ENCODE measurements at places on chromosomes 7 and 10.

- DNase-seq: no peak
Measured at GRCh38 chr10:25078658-25079431, 62.4 kb downstream of the THNSL1 start.

GRCh38 chr7:130401101-130401500 lies 20.8 kb downstream of the CPA1 start:
- no peak for DNase-seq

DNA sequence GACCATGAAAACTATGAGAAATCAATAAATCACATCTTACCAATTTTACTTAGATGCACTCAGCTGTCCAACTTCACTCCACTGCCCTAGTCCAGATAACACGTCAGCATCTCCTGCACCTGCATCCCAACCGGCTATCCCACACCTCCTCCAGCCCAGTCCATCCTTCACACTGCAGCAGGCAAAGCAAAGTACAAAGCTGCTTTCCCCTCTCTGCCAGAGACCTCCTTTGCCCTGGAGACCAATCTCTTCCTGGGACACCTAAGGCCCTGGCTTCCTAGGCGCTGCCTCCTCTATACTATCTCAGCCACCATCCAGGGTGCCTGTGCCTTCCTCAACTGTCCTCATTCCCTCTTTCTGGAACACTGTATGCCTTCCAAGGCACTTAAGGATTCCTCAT lies 90.3 kb upstream of the DDC start:
- DNase-seq: no peak

- DNase-seq: no peak
Measured at GRCh38 chr7:5333121-5334045, 50.6 kb downstream of the SLC29A4 start.

DNA sequence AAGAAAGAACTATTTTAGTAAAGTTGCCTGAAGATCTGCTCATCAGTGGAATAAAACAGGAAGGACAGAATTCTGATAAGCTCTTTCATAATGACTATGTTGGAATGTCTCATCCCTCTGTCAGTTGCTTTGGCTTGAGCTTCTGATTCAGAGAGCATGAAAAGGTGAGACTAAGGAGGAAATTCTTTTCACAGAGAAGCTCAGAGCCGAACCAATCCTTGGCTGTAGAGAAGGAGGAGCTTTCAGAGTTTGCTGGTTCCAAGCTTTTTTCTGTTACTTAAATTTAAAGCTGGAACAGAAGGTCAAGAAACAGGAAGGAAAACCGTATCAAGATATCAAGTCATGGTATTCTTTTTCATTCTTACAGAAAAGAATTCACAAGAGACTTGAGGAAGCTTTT lies 24.0 kb downstream of the GSTO2 start:
- peak; percentile 10 for DNase-seq

GRCh38 chr7:2198206-2198605 lies 34.5 kb downstream of the MAD1L1 start:
- no peak for DNase-seq

DNA sequence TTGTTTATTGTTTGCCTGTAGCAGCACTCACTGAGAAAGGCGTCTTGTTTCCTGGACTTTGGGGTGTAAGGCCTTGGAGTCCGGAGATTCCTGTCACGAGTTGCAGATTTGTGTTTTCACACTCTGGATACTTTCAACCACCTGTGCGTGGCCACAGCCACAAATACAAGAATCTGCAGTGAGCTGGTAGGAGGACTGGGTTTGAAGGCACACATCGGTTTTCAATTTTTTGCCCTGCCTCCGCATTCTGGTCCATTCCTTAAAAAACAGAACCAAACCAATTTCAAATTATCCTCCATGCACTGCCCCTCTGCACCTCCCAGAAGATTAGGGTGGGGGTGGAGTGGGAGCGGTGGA lies 619 bp downstream of the EXOC4 start:
- no peak for DNase-seq

GRCh38 chr10:64505501-64505900 lies 984.3 kb downstream of the REEP3 start:
- DNase-seq: no peak

DNA sequence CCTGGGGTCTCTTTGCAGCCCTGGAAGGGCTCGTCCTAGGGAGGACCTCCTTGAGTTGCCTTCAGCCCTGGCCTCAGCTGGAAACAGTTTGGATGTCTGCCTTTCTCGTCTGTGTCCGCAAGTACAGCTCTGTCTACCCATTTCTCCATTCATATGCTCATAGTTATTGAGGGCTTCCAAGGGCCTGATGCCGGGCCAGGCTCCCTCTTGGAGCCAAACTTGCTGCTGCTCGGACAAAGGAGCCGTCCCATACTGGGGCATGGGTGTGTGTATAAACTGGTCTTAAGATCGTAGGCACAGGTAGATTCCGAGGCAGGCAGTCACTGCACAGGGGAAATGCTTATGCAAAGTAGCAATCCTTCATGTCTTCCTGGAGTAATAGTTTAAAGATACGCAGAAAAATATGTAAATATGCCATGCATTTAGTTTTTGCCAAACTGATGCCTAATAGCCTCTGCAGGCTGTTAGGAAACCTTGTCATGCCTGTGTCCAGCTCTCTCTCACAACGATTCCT lies 117.0 kb upstream of the BTBD16 start:
- DNase-seq: no peak

GRCh38 chr7:98202367-98203195 lies 8.7 kb upstream of the BHLHA15 start:
- DNase-seq: no peak

DNA sequence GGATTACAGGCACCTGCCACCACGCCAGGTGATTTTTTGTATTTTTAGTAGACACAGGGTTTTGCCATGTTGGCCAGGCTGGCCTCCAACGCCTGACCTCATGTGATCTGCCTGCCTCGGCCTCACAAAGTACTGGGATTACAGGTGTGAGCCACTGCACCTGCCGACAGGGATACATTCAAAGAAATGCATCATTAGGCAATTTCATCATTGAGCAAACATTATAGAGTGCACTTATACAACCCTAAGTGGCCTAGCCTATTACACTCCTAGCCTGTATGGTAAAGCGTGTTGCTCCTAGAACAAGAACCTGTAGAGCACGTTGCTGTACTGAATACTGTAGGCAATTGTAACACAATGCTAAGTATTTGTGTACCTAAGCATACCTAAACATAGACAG lies 350.3 kb downstream of the GALNT17 start:
- DNase-seq: no peak

GRCh38 chr7:55464422-55464821 lies 99.3 kb downstream of the LANCL2 start:
- no peak for DNase-seq

- DNase-seq: no peak
Measured at GRCh38 chr7:23332910-23333612, 33.9 kb downstream of the MALSU1 start.

DNA sequence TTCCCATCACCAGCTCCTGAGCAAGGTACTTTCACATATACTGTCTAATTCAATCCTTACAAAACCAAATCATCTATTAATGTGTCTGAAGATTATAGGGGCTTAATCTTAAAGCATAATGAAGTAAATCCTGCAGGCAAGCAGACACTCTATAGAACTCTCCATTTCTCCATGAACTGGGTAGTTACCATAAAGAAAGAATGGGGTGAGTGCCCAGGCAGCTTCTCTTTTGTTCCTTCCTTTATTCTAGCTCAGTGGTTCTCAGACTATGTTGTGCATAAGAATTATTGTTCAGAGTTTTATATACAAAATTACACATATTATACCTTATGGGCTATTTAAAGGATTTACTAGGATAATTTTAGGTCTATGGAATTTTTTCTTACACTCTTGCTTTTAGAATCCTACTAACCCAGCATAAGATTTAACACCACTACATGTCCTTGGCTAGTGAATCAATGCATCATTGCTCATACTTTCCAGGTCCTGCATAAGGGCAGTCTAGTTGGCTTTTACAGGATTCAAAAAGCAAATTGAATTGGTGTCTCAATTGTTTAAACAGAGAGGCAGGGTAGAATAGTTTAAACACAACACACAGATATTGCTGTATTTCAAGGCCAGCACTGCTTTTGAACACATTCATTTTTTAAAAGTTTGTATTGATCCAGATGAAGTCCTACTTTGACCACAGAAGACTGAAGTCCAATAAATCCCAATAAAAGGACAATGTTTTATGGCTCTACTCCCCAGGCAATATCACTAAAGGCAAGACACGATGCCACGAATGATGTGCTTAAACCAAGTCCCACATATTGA lies 12.9 kb downstream of the SGCE start:
- no peak for DNase-seq

- no peak for DNase-seq
Measured at GRCh38 chr10:3100093-3100792, 32.9 kb downstream of the PFKP start.

DNA sequence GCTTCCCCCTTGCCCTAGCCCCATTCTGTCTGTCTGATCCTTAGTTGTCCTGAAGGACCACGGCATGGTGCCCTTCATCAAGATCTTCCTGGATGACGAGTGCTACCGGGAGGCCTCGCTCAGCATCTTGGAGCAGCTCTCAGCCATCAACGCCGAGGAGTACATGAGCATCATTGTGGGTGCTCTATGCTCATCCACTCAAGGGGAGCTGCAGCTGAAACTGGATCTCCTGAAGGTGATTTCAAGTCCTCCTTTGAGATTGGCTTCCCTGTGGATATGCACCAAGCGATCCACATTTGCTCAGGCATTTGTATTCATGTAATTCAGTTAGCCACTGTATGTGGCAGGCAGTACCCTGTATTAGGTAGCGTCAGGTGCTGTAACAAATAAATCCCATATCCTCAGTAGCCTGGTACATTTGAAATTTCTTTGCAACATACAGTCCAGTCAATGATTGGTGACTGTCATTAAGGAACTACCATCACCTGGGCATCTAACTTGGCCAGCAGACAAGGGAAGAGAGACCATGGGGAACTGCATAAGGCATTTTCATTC lies 51.2 kb downstream of the WDFY4 start:
- no peak for DNase-seq

- no peak for DNase-seq
Measured at GRCh38 chr10:49053053-49053997, 62.0 kb downstream of the VSTM4 start.

GRCh38 chr10:106033065-106033464 lies 1131.4 kb downstream of the SORCS1 start:
- DNase-seq: no peak

DNA sequence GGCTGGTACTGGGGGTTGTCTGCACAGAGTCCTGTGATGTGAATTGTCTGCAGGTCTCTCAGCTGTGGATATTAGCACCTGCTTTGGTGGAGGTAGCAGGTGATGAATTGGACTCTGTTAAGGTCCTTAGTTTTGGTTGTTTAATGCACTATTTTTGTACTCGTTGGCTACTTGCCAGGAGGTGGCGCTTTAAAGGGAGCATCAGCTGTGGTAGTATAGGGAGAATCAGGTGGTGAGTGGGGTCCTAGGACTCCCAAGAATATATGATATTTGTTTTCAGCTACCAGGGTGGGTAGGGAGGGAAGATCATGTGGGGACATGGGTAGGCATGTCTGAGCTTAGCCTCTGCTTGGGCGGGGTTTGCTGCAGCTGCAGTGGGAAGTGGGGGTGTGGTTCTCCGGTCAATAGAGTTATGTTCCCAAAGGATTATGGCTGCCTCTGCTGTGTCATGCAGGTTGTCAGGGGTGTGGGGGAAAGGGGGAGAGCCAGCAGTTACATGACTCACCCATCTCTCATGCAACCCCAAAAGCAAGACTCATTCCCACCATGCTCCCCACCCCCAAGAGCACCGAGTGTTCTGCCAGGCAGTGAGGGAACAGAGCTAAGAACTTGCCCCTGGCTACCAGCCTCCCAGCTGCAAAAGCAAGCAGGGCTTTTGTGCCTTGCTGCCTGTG lies 53.7 kb upstream of the ZNF273 start:
- no peak for DNase-seq

DNA sequence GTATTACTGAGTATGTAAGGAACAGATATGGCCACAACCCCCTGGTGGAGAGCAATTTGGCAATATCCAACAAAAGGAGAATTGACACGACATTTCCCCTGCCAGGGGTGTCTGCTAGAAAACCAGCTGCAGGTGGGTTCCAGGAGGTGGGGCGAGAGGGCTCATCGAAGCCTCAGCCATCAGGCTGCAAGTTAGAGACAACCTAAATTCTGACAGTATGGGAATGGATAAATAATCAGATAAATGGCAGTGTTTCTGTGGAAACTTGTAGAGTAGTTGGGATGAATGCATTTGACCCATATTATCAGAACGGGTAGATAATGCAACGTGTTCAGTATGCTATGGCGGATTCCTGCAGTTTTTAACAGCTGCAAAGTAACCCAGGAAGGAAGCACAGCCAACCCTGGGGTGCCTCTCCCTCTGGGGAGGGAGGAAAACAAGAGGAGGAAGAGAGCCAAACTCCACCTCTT lies 3.5 kb downstream of the TMEM273 start:
- no peak for DNase-seq

GRCh38 chr7:33459340-33459751 lies 330.0 kb downstream of the BBS9 start:
- no peak for DNase-seq

DNA sequence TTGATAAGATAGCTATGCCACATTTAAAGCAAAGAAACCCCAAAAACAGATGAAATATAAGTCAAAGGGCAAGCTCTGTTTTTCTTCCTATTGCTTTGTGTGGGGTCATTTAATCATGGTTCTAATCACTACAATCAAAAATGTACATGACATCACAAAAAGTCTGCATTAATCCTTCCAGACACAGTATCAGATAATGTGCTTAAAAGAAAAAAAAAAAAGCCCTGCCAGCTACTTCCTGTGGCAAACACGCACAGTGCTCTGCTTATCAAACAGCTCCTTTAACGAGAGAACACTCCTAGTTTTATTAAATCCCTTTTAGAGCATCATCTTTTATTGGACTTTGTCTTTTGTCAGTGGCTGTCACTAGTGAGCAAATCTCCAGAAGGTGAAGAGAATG lies 1005.8 kb downstream of the GATA3 start:
- no peak for DNase-seq

GRCh38 chr10:9834434-9834833 lies 1183.2 kb upstream of the CELF2 start:
- no peak for DNase-seq

DNA sequence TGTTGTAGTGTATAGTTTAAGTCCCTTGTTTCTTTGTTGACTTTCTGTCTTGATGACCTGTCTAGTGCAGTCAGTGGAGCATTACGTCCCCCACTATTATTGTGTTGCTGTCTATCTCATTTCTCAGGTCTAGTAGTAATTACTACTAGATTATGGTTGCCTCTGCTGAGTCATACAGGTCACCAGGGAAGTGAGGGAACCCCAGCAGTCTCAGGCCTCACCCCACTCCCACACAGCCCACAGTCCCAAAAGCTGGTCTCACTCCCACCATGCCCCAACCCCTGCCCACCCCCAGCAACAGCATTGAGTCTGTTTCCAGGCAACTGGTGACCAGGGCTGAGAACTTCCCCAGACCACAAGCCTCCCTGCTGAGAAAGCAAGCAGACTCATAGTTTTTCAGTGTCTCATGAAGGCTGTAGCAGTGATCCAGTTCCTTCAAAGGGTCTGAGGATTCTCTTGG lies 88.0 kb downstream of the PLXDC2 start:
- DNase-seq: no peak

Data from GM04503 (cell line).